SJSA1 (cell line): ENCODE measurements at places on chromosomes 12 and 14.

GRCh38 chr12:13243516-13244070 is 47.1 kb downstream of the EMP1 start:
- DNase-seq: no peak

DNA sequence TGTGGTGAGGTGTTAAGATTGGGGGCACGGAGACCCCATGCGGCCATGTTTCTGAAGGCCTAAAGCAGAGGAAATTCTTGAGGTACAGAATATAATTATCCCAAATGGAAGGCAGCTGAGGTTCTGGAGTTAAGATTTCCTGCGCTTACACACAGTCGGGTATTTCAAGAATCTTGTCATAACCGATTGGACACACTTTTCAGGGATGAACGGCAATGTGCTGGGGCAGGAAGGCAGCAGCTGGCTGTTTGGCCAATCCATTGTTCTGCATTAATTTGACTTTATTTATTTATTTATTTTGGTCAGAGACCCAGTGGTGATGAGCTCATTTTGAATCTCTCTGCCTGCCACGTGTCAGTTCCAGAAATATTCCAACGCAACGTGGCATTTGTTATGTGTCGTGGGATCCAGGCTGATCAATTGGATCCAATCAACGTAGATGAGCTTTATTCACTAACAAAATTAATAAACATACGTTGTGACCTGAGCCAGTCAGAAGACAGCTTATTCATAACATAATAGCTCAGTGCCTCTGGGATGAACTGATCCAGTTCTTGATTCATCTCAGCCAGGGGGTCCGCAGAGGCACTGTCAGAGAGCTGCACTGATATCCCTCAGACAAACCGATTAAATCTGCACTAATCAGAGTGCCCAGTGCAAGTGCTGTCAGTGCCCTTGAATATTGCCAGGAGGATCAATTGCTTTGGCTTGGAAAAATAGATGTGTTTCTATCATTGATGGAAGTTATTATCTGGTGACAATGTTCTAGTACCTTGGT is 181.0 kb downstream of the KTN1 start:
- no peak for DNase-seq

DNA sequence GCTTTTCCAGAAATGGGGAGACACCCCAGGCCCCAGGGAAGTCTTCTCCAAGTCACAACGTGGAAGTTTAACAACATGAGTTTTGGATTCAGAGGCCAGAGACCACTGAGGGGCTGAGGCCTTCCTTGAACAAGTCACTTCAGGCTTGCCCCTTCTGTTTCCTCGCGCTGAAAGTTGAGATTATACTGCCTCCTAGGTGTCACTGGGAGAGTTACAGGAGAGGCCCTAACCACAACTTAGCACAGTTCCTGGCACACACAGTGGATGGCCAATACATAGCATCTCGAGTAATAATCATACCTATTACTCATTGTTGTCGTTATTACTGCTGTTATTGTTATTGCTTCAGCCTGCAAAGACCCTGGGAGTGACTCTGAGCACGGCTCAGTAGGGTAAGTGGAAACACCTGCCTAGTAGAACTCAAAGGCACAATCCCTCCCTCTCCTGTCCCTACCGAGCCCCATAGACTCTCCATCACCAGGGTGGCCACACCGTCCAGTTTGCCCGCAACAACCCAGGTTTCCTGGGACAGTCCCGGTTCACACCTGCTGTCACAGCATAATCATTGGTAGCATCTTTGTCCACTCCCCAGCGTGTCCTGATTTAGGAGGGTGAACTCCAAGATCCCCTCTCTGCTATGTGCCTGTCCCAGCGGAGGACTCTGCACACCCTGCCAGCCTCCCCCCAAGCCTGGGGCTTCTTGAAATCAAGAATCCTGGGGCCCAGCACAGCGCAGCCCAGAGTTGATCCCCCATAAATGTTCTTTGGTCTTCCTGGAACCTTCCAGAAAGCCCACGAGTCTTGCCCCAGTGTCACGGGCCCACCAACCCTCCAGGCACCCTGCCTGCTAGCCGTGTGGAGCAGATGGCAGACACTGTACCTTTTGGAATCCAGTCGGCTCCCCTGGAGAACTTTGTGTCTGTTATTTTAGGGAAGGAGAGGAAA is 85.0 kb downstream of the SYNE3 start:
- no peak for DNase-seq

DNA sequence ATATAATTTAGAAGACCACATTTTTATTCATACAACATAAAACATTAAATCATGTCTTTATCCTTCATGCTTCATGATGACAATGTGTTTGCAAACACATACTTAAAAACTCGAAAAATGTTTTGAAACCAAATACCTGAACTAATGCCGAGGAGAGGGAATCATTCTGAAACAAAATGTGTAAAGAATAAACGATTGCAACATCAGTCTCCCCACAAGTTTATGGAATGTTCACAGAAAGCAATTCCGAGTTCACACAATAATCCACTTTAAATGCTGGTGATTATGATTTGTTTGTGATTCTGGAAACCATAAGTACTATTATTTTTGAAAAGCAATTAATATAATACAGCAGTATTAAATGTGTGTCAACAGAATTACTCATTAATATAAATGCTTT is 84.5 kb upstream of the PDZRN4 start:
- no peak for DNase-seq

GRCh38 chr14:73472185-73473114 is 14.1 kb upstream of the NUMB start:
- no peak for DNase-seq
